ENCODE measurements at places on chromosomes 1 and 21.

DNA sequence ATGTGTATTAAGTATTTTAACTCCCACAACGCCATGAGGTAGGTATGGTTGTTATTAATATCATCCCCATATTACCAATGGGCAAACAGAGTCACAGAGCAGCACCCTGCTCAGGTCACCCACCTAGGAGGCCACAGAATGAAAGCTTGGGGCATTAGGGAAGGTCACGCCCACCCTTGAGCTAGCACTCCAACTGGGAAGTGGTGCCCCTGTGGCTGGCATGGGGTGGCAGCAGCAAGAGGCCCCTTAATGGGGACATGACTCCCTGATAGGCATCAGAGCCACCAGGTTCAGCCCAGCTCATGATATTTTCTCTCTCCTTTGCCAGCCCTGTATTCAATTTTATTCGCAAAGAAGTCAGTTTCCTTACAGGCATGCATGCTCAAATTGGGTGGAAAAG, 90.6 kb downstream of the DMRTB1 start:
- no peak for DNase-seq

DNA sequence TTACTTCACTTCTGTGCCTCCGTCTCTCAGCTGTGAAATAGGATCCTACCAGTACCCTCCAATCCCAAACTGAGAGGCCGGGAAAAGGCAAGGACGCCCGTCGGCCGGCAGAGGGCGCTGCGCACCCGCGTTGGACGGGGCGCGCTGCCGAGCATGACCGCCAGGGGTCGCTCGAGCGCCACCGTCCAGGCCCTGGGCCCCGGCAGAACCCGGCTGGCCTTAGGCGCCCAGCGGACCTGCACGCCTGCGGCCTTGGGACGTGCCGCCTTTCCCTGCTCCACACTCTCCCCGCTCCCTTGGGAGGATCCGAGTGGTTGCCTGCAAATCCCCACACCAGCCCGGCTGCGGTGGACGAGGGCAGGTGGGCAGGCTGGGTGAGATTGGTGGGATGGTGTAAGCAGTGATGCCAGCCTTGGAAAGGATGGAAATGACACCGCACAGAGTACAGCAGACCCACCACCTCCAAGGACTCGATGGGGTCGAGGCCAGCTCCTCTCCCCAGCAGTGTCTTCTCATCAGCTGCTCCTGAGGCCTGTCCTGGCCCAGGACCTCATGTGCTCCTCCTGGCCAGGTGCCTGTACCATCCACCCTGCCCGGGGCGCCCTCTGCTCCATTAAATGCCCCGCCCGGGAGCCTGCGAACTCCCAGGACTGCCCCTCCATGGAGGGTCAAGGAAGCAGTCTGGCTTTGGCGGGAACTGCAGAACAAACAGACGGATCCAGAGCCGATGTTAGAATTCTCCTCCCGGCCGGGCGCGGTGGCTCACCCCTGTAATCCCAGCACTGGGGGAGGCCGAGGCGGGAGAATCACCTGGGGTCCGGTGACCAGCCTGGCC, 47.4 kb upstream of the LBR start:
- DNase-seq: peak; percentile 64

DNA sequence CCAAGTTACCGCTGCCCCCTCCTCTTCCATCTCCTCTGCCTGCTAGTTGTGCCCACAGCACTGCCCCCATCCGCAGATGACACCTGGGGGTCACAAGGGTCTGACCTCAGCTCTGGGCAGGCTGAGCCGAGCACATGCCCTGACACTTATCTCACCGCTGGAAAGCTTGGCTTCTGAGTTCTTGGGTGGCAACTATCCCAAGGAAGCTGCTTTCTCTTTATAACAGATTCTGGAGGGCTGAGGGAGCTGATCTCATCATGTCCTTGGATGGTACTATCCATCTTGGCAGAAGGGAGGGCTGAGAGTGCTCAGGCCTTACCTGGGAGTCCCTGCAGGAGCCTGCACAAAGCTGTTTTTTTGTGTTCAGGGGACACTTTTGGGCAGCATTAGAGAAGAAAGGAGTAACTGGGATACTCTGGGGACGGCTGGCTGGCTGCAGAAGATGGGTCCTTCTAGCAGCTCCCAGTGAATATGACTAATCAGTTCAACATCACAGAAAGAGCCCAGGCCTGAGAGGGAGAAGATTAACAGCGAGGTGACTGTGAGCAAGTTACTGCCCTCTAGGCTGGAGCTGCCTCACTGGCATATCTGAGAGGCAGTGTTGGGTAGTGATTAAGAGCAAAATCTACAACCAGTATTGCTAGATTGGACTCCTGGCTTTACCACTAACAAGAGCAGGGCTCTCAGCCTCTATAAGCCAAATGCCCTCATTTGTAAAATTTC, 71.6 kb downstream of the PLXNA2 start:
- no peak for DNase-seq

DNA sequence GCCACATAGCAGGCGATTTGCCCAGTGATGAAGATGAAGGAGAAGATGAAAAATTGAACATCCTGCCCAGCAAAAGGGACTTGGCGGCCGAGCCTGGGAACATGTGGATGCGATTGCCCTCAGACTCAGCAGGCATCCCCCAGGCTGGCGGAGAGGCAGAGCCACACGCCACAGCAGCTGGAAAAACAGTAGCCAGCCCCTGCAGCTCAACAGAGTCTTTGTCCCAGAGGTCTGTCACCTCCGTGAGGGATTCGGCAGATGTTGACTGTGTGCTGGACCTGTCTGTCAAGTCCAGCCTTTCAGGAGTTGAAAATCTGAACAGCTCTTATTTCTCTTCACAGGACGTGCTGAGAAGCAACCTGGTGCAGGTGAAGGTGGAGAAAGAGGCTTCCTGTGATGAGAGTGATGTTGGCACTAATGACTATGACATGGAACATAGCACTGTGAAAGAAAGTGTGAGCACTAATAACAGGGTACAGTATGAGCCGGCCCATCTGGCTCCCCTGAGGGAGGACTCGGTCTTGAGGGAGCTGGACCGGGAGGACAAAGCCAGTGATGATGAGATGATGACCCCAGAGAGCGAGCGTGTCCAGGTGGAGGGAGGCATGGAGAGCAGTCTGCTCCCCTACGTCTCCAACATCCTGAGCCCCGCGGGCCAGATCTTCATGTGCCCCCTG, 3.3 kb downstream of the ZBTB18 start:
- DNase-seq: no peak

DNA sequence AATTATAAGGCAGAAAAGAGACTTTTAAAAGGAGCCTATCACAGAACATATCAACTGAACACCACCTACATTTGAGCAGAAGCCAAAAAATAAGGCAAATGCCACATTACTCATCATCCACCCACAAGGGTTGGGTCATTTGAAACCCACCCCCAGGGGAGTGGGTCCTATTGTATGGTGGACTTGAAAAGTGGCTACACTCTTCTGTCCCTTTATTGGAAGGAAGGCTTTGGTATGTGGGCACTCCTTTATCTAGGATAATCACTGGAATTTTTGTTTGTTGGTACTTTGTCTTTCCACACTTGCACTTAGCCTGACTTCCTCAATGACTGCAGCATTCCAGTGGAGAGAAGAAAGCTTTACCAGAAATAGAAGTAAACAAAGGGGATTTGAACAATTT, 157.2 kb upstream of the COL11A1 start:
- no peak for DNase-seq

DNA sequence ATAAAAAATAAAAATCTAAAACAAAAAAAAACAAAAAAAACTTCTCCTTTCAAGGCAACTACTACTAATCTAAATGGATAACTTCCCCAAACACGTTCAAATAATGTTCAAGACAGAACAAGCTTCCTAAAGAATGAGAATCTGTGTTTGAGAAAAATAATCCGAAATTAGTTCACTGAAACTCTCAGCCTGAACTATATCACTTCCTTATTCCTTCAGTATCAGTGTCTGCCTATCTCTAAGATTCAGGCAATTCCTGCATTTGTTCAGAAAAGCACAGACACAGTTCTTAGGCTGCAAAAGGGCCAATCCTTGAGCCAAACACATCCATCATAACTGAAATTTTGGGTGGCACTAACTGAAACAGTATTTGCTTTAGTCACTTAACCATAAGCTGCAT, 22.4 kb downstream of the DSTYK start:
- no peak for DNase-seq

Measured in stimulated activated CD4-positive, alpha-beta T cell treated with anti-CD3 and anti-CD28 coated beads, Interleukin-2, amount 100 ng/mL, for 24 hours (primary cell).